ENCODE measurements at places on chromosomes 2 and 18. TPM values are rescaled to one million over a fixed set of nuclear protein-coding genes. Genes with fewer than 3 reads are reported as not detected.

The CCDC85A gene
- not detected for total RNA-seq

DNA sequence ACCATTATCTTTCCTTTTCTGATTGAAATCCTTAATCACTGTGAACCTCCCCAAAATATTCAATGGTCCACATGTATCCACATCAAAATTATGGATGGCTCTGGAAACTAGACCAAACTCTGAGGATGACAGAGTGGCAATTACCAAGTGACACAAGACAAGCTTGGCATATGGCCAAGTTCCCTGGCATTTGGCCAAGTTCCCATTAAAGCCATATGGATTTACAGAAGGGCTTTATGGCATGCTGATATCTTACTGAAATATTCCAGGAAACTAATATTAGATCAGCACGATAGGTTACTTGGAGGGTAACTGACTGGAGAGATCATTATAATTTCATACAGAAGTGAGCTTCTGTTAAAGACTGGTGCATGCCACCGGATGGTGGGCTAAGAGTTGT, 21.9 kb upstream of the CERS6 start:
- H3K27me3 ChIP-seq, result no peaks in the 10 kb centered on the region
- no peak overlapping the region for H3K4me3 ChIP-seq
- no peak overlapping the region for H3K27ac ChIP-seq
- DNase-seq, result no peak
- H3K36me3 ChIP-seq, result no peaks in the 10 kb centered on the region
- H3K4me1 ChIP-seq, result peaks cover 36% of the 10 kb centered on the region

The ITPRIPL1 gene
- total RNA-seq, result 43.4 TPM

The SMYD5 gene
- 21.3 TPM for total RNA-seq

DNA sequence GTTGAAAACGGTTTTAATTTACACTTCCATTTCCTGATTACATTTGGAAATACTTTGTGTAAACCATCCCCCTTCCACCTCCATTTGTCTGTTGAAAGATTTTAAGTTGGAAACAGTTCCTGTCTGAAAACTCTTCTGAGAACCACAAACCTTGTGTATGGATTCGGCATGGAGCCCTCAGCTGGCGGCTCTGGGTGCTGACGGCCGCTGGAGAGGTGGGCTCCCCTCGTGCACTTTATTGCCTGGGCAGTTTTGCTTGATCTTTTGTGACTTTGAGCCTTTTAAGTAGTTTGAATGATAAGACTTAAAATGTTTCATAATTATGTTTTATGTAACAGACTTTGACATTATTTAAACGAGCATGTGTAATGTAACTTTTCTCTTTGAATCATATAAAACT, 11.1 kb downstream of the KLF11 start:
- peaks cover 13% of the 10 kb centered on the region for H3K36me3 ChIP-seq
- no peak overlapping the region for H3K4me3 ChIP-seq
- H3K27me3 ChIP-seq, result peaks cover 3% of the 10 kb centered on the region
- no peak overlapping the region for H3K27ac ChIP-seq

DNA sequence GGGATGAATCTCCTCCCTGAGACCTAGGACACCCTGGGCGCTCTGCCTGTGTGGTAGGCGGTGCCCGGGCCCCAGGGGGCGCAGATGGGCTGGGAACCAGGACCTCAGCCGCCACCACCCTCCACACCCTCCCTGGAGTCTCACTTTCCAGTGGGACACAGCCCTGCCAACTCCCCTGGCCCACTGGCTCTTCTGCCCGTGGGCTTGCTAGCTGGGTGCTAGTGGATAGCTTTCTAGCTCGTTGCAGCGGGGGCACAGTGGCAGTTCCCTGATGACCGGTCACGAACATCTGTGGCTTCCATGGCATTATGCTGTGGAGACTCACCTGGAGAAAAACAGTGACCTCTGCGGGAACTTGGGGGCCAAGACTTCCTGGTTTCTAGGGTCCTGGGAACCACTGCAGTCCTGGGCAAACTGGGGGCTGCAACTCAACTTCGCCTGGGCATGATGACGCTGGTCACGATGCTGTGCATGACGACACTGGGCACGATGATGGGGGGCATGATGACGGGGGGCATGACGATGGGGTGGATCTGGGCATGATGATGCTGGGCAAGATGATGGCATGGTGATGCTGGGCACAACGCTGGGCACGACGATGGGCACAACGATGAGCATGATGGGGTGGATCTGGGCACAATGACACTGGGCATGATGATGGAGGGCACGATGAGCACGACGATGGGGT, 31.0 kb upstream of the ALLC start:
- no peaks in the 10 kb centered on the region for H3K4me1 ChIP-seq
- no peak overlapping the region for H3K4me3 ChIP-seq
- no peaks in the 10 kb centered on the region for H3K36me3 ChIP-seq
- peaks cover 3% of the 10 kb centered on the region for H3K27me3 ChIP-seq

DNA sequence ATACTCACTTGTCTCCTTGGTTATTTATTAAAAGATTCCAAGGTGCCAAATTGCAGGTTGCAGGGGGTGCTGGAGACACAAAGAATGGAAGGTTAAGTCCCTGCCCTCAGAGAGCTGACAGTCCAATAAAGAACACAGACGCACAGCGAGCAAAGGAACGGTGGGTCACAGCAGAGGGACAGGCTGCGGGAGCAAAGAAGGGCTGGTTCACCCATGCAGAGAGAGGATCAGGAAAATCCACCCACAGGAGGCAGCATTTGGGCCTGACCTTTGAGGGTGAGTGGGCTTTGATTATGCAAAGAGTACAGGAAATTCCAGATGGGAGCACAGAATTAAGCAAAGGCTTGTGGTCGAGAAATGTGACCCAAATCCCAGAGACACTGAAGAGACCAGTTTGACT, 45.0 kb downstream of the ZBTB7C start:
- peaks cover 10% of the 10 kb centered on the region for H3K27me3 ChIP-seq
- H3K4me3 ChIP-seq, result no peak overlapping the region
- H3K27ac ChIP-seq, result no peak overlapping the region
- H3K36me3 ChIP-seq, result no peaks in the 10 kb centered on the region

DNA sequence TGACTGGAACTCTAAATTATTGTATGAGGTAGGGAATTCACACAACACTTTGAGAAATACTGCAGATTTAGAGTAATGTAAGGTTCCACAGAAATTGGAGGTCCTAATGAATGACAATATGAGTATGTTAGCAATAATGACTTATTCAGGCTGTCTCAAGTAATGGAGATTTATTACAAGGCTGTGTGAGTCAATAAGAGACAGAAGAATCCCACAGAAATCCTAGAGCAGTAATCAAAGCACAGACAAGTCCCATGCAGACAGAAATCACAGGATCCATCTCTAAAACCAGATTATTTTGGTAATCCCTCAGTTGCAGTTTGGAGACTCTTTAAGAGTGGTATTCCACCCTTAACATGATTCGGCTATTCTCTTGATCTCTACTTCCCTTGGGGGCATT, 83.6 kb downstream of the FAM161A start:
- H3K27me3 ChIP-seq, result peaks cover 18% of the 10 kb centered on the region
- no peaks in the 10 kb centered on the region for H3K36me3 ChIP-seq
- no peak overlapping the region for H3K4me3 ChIP-seq
- no peak overlapping the region for H3K27ac ChIP-seq

The OR6B2 gene
- total RNA-seq, result not detected

DNA sequence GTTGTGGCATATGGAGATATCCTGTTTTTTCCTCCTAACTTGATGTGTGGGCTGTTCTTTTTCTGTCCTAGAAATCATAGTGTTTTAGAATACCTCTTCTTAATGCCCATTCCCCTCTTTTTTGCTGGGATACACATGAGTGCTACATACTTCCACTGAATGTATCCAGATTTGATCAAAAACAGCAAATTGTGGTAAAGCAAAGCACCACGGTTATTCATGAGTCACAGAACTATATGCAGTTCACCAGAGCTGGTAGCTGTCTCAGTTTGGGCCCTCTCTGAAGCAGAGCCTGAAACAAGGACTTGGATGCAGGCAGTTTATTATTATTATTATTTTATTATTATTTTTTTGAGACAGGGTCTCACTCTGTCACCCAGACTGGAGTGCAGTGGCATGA, 69.9 kb upstream of the CTLA4 start:
- no peak for DNase-seq
- peaks cover 17% of the 10 kb centered on the region for H3K36me3 ChIP-seq
- H3K4me3 ChIP-seq, result no peak overlapping the region
- peaks cover 16% of the 10 kb centered on the region for H3K4me1 ChIP-seq
- no peaks in the 10 kb centered on the region for H3K27me3 ChIP-seq

DNA sequence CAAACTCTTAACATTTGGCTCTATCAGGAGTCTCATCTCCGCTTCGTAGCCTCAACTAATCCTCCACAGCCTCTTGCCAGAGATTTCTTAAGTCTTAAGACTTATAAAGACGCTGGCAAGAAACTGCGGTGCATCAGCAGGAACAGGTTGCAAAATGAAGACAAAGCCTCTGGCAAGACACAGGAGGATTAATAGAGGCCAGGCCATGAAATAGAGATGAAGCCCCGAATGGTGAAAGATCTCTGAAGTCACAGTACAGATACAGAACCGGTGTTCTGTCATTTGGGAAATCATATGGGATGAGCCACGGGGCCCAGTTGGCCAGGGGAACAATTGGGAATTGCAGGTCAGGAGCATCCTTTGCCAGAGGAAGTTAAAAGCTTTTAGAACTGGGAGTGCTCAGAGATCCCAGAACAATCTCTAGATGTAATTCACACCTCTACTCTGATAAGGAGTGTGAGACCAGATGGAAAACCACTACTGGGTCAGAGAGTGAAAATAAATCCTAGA, 190.9 kb upstream of the FOSL2 start:
- no peak overlapping the region for H3K4me3 ChIP-seq
- peaks cover 6% of the 10 kb centered on the region for H3K4me1 ChIP-seq
- no peaks in the 10 kb centered on the region for H3K27me3 ChIP-seq
- H3K27ac ChIP-seq, result no peak overlapping the region
- DNase-seq, result no peak

GRCh38 chr2:171447675-171448074, 13.6 kb downstream of the DCAF17 start:
- H3K36me3 ChIP-seq, result peaks cover 28% of the 10 kb centered on the region
- no peak overlapping the region for H3K27ac ChIP-seq
- DNase-seq, result no peak
- H3K4me3 ChIP-seq, result no peak overlapping the region
- no peaks in the 10 kb centered on the region for H3K4me1 ChIP-seq

The C1GALT1C1L gene
- total RNA-seq, result not detected

The LDLRAD4 gene
- 34.3 TPM for total RNA-seq

GRCh38 chr2:43052944-43053306, 173.5 kb downstream of the ZFP36L2 start:
- no peaks in the 10 kb centered on the region for H3K36me3 ChIP-seq
- H3K27ac ChIP-seq, result no peak overlapping the region
- peaks cover 25% of the 10 kb centered on the region for H3K4me1 ChIP-seq
- H3K27me3 ChIP-seq, result peaks cover 26% of the 10 kb centered on the region

The PAIP2B gene
- total RNA-seq, result 1.5 TPM

The CIB4 gene
- total RNA-seq, result not detected

DNA sequence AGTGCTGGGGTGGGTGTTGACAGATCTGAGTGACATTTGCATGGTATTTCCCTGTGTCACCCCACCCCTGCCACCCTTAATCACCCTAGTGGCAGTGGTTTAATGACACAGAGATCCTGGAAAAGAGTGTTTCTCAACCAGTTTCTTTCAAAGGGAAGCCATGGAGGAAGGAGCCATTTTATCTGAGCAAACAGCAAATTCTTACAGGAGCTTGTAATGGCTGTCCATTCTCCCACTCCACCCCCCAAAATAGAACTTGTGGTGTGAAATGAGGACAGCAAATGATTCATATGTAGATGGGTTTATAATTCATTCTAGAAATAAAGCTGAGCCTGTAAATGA, 51.5 kb downstream of the CDC42EP3 start:
- H3K27me3 ChIP-seq, result no peaks in the 10 kb centered on the region
- peaks cover 50% of the 10 kb centered on the region for H3K4me1 ChIP-seq
- H3K27ac ChIP-seq, result no peak overlapping the region
- no peak for DNase-seq

DNA sequence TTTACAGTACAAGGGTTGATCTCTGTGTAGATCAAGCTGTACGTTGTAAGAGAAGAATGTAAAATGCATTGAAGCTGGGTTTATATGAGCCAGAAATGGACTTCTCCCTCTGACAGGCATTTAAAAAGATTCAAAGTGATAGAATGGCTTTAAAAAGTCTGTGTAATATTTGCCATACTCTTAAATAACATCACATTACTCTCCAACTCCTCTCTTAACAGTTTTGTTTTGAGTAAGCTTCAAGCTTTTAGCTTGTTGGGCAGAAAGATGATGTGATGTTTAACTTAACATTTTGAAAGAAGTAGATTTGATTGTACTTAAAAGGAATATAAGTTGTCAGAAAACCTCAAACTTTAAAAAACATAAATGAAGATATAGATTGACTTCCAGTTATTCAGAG, 72.2 kb downstream of the COX7A2L start:
- no peaks in the 10 kb centered on the region for H3K27me3 ChIP-seq
- H3K27ac ChIP-seq, result no peak overlapping the region
- peaks cover 48% of the 10 kb centered on the region for H3K36me3 ChIP-seq
- H3K4me1 ChIP-seq, result peaks cover 25% of the 10 kb centered on the region
- H3K4me3 ChIP-seq, result no peak overlapping the region

The RAB17 gene
- total RNA-seq, result 0.16 TPM

DNA sequence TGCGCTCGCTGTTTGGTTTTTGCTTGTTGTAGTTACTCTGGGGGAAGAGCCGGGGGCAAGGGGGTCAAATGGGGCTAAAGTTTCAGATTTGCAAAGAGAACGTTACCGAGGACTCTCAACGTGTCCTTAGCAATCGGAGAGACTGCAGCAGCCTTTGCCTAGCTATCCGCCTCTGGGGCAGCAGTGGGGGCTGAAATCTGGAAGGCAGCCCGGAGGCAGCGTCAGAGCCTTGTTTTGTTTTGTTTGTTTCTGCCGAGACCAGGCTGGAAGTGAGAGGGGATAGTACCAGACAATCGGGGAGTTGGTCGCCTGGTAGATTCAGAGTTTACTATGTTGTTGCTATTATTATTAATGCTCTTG, 1.2 kb downstream of the CDH20 start:
- no peaks in the 10 kb centered on the region for H3K36me3 ChIP-seq
- no peak overlapping the region for H3K27ac ChIP-seq
- DNase-seq, result no peak
- no peak overlapping the region for H3K4me3 ChIP-seq
- no peaks in the 10 kb centered on the region for H3K4me1 ChIP-seq

GRCh38 chr2:85437488-85438200, 19.1 kb downstream of the SH2D6 start:
- H3K36me3 ChIP-seq, result no peaks in the 10 kb centered on the region
- peak overlapping the region; percentile 73 for H3K4me3 ChIP-seq
- H3K27me3 ChIP-seq, result no peaks in the 10 kb centered on the region
- peak overlapping the region; percentile 88 for H3K27ac ChIP-seq
- H3K4me1 ChIP-seq, result peaks cover 46% of the 10 kb centered on the region

- H3K4me1 ChIP-seq, result peaks cover 74% of the 10 kb centered on the region
- H3K36me3 ChIP-seq, result peaks cover 7% of the 10 kb centered on the region
- no peaks in the 10 kb centered on the region for H3K27me3 ChIP-seq
- peak; percentile 65 for DNase-seq
Measured at GRCh38 chr2:157898591-157898996, 22.5 kb upstream of the ACVR1 start.
